ENCODE measurements at places on chromosomes 3 and 15.
A peak's percentile ranks its signal among the peaks of the same experiment; 100 is the strongest.

- no peak for DNase-seq
These were observed 4.5 kb upstream of the MGA start for GRCh38 chr15:41655716-41656115.

DNA sequence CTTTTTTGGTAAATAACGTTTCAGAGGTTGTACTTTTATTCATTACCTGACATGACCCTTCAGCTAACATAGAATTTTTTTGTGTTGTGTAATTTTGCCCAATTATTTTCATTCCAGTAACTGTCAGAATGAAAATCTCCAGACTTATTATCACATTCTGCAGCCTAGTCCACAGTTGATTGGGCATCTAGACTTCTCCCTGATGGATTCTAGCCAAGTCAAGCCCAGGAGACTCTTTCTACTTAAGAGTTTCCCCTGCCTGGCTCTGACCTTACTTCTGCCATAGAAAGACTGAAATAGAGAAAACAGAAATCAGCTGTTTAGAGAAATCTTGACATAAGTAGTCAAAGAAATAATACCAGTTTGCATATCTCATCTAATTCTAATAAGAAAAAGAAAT, 82.9 kb upstream of the CDAN1 start:
- no peak for DNase-seq

GRCh38 chr3:133967992-133968892, 61.5 kb downstream of the SLCO2A1 start:
- no peak for DNase-seq

GRCh38 chr3:73449774-73450173, 175.0 kb downstream of the PDZRN3 start:
- no peak for DNase-seq

- no peak for DNase-seq
These were observed 39.2 kb downstream of the RAB27A start for GRCh38 chr15:55250392-55250791.

GRCh38 chr3:39191111-39191510, 1.3 kb downstream of the XIRP1 start:
- no peak for DNase-seq

DNA sequence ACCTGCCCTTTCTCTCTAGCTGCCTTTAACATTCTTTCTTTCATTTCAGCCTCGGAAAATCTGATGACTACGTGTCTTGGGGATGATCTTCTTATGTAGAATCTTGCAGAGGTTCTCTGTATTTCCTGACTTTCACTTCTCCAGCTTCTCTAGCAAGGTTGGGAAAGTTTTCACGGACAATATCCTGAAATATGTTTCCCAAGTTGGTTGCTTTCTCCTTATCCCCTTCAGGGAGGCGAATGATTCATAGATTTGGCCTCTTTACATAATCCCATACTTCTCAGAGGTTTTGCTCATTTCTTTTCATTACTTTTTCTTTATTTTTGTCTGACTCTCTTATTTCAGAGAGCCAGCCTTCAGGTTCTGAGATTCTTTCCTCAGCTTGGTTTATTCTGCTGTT, 62.1 kb upstream of the CCDC54 start:
- DNase-seq, result no peak

DNA sequence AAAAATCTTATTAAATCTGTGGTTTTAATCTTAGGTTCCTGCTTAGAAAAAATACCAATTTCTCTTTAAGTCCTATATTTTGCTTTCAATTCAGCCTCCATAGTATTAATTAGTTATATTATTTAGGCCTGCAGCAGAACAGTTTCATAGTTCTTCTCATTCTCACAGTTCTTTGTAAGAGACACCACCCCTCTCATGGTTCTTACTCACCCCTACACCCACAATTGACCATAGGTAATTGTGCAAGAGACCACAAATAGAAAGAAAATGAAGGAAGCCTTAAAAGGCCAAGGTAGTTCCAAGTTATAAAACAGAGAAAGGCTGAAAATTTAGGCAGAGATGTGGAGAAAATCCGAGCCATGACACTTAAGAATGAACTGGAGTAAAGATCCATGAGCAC, 415.3 kb downstream of the TIGIT start:
- no peak for DNase-seq

DNA sequence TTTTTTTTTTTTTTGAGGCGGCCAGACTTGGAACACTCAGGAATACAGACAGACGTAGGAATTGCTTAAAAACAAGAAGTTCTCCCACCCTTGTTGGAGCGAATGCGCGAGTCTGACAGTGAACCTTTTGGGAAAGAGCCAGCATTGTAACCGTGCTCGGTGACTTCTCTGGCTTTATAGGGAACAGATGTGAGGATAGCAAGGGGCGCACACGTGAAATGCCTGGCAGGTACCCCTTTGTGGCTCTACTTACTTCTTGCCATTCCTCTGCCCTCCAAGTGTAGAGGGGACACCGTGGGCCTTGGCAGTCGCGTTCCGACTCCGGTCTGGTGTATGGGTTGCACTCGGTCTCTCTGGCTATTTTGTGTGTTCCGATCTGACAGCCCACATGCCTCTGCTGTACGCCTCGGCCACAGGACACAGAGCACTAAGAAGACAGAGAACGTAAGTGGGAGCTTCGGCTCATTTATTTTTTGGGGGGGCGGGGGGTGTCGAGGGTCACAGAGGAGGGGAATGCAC, 126.4 kb downstream of the ADAMTS9 start:
- no peak for DNase-seq

DNA sequence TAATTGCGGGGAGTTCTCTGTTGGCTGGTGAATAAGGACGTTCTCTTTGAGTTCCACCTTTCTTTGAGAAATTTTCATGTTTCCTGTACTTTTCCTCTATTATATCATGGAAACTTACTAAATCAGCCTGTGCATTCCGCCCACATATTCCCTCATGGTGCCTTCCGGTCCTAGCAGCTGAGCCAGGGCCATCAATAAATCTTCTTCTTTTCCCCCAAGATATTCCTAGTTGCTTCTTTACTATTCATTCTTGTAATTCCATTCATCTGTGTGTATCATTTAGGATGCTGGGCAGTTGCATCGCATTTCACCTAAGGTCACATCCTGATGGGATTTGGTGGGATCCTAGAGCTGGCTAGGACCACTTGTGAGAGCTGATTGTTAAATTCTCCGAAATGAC, 139.2 kb downstream of the RBMS3 start:
- DNase-seq, result no peak

GRCh38 chr3:25429361-25430286, 1.6 kb downstream of the RARB start:
- DNase-seq, result no peak

DNA sequence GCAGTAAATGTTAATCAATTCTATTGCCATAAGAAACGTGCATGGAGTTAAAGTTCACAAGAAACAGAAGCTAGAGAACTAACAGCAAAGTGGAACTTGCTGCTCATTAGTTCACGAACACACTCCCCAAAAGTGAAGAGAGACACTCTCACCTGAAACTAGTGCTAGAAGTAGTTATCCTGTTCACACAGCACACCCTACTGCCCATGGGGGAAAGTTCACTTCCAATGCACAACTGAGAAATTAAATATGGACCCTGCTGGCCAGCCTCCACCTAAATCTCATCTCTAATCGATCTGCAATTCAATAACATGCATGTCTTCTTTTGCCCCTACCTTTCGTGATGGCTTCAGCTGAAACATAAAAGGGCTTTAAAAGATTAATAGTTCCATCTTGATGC, 39.4 kb upstream of the FRMD4B start:
- peak; percentile 5 for DNase-seq

DNA sequence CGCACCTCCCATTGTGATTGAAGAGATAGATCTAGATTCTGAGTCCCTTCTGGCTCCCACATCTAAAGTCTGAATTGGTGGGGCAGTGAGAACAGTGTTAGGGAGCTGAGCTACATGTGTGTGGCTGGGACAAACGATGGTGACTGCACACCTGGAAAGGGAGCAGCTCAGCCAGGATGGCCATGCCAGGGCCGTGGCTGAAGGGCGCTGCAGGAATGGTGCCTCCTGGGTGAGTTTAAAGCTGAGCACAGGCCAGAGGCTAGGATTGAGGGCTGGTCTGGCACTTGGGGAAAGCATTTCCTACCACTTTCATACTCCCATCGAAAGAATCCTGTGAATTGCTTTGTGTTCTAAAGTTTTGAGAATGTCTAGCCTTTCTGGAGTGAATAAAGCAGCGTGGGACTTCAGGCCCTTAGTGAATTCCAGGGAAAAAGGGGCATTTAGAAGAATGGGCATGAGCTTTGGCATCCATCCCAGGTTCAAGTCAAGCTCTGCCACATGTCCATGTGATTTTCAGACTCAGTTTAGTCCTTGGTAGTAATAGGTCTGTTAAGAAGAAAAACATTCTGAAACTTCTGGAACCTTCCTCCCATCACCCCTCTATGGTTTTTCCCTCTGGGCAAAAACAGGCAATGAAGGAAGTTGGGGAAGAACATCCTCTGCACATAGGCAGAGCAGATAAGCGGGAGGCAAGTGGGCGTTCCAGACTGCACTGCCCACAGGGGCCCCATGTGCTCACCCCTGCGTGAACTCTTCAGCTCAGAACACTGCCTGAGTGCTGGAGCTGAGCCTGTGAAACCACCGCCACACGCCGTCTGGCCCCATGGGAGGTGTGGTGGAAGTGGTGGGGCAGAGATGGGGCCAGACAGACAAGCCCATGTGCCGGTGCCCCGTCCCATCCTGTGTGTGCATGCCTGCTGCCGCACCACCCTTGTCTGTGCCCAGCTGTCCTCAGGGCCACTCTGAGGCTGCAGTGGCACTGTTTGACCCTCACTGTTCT, 12.9 kb upstream of the CPNE9 start:
- DNase-seq, result no peak

- DNase-seq, result no peak
These were observed 65.1 kb upstream of the LEKR1 start for GRCh38 chr3:156761007-156761406.

DNA sequence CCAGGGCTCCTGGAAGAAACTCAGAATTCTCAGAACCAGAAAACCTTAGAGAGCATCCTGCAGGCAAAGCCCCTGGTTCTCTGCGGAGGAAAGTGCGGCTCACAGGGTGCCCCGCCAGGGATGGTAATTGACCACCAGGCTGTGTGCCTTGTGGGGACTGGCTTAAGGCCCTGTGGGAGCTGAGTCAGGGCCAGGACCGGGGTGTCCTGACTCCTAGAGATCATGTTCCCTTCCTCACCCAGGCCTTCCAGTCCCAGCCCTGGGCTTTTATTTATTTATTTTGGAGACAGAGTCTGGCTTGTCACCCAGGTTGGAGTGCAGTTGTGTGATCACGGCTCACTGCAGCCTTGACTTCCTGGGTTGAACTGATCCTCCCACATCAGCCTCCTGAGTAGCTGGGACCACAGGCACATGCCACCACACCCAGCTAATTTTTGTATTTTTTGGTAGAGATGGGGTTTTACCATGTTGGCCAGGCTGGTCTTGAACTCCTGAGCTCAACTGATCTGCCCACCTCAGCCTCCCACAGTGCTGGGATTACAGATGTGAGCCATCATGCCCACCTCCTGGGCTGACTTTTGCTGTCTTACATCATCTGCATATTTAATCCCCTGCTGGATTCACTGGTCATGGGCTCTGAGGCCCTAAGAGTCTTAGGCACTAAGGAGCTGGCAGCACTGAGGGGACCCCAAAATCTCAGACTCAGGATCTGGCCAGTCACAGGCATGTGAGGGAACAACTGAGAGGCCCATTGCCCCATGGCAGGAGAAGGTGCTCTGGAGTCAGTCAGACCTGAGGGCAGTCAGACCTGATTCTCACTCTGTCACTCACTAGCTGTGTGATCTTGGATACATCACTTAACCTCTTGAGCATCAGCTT, 20.4 kb upstream of the LAMP3 start:
- DNase-seq, result no peak

DNA sequence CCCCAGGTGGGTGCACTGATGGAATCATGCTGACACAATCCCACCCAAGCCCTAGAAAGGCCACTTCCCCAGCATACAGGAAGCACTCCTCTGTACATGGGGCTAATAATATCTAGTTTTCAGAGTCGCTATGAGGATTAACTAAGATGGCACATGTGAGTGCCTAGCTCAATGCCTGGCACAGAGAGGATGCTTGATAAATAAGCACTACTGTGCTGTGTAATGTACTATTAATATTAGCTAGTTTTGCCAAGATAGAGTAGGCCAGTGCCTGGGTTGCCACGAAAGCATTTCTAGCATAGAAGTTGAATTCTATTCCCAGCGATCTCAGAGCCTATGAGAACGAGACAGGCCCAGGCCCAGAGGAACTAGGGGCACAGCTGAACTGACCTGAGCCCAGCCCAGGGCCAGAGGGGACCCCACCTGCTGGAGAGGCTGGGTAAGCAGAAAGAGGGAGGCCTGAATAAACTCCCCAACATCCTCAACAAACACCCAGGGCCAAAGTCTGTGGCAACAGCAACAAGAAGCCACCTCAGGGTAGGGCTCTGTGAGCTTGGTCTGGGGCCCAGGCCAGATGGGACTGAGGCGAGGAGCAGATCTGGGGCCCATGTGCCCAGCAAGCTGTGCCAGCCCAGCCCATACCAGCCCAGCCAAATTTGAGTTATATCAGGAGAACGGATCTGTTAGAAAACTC, 7.6 kb upstream of the SEMA7A start:
- no peak for DNase-seq

DNA sequence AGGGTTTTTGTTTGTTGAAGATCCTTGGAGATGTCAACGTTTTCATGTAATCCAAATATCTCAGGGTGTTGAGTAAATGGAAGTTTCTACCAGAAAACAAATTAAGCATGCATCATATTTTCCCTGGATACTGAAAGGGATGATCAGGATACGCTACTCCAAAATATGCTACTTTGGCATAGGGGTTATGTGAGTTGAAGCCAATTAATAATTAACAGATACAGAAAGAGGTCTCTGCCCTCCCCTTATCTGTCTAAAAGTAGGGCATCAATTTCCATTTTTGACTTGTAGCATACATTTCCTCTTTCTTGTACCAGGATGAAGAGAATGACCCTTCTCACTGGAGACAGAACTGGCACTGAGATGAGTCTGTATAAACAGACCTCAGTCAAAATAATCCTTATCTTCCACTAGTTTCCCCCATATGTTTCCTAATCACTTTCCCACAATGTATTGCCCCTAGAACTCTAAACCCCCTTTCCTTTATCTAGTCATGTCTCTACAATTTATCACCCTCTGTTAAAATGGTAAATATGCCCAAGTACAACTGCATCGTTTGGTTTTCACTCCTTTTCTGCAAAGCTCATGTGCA, 17.4 kb upstream of the ASB14 start:
- no peak for DNase-seq

GRCh38 chr3:177703788-177704187, 506.5 kb upstream of the TBL1XR1 start:
- no peak for DNase-seq

GRCh38 chr3:157471064-157471463, 32.2 kb downstream of the VEPH1 start:
- DNase-seq, result no peak

DNA sequence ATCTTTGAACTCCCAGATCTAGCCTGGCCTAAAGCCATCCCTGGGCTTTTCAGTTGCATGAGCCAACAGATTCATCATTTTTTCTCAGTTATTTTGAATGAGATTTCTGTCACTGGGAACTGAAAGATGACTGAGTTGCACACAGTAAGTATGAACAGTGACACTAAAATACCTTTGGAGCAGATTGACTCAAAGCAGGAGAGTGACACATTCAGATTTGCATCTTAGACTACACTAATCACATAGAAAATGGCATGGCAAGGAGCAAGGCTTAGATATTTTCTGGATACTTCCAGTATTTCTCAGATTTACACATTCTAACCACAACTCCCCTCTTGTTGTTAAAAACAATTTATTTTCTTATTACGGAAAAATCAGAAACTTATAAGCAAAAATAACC, 32.8 kb downstream of the SEC62 start:
- no peak for DNase-seq

GRCh38 chr3:149646181-149646766, 11.6 kb downstream of the WWTR1 start:
- no peak for DNase-seq
